CD4-positive, alpha-beta T cell treated with Interleukin-12 subunit alpha and Interleukin-12 subunit beta, for 1 hour (primary cell): ENCODE measurements at places on chromosomes 1 and 21.

DNA sequence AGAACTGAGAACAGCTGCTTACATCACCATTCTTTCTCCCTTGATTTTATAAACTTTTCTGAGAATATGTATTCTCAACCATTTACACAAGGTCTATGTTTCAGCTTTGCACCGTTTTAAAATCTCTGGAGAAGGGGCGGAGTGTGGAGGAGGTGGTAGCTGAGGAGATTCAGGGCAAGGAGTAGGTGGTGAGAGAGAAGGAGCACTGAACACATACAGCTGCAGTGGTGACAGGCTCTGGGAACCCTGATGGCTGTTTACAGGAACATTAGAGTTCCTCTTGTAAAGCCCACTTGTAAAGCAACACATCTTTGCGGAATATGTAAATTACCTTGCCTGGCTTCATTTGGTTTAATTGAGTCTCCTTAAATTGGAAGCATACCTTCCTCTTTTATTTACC, 89.7 kb downstream of the SMYD2 start:
- DNase-seq: no peak

- DNase-seq: no peak
These were observed 2.6 kb downstream of the PFDN2 start for GRCh38 chr1:161115132-161115711.

- no peak for DNase-seq
These were observed 7.9 kb upstream of the ERO1B start for GRCh38 chr1:236289492-236290131.

GRCh38 chr1:232629250-232630046, 485 bp downstream of the SIPA1L2 start:
- DNase-seq: no peak

DNA sequence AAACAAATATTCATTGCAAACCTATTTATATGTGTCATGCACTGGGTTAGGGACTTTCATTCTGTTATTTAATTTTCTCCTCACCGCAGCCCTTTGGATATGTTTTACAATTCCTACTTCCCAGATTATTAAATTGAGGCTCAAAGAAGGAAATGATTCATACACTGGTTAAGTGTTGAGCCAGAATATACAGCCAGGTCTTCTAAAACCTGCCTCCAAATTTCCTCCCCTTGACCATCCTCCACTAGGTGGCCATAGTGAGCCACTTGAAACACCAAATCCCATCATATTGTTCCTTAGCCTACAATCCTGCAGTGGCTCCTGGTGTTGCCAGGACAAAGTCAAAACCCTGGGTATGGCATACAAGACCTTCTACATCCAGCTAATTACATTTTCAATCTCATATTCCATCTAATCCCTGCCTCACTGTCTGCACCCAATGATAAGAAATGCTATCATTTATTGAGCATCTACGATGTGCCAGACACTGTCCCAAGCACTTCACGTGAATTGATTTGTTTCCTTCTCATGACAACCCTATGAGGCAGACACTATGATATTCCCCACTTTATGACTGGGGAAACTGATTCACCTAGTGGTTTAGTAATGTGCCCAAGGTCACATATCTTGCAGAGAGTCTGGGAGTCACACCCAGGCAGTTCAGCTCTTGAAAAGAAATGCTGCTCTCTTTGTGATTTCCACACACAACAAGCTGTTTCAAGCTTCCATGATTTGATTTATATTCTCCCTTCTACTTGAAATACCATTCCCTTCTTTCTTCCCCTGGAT, 23.6 kb upstream of the KIRREL1 start:
- no peak for DNase-seq

GRCh38 chr1:65281846-65282245, 27.5 kb upstream of the DNAJC6 start:
- no peak for DNase-seq

DNA sequence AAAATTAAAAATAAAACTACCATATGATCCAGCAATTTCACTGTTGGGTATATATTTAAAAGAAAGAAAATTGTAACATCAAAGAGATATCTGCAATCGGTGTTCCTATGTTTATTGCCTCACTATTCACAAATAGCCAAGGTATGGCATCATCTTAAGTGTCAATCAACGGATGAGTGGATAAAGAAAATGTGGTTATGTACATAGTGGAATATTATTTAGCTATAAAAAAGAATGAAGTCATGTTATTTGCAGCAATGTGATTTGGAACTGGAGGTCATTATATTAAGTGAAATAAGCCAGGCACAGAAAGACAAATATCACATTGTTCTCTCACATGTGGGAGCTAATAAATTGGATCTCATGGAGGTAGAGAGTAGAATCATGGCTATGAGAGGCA, 76.3 kb downstream of the RD3 start:
- DNase-seq: no peak

- no peak for DNase-seq
These were observed 97.3 kb downstream of the MAP3K21 start for GRCh38 chr1:233424779-233425178.

DNA sequence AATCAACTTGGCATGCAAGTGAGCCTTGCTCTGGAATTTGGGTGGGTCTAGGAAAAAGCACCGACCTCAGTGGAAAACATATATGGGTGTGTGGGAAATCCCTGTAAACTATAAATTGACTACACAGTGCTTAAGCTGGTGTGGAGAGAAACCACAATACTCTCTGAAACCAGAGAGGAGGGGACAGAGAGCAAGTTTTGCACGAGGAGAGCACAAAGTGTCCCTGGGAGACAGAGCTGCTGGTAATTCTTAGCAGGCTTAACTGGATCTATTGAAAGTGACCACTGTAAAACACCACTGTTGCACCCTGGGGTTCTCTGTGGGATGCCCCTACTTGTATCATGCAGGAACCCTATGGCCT, 12.8 kb downstream of the KCNJ15 start:
- DNase-seq: no peak

DNA sequence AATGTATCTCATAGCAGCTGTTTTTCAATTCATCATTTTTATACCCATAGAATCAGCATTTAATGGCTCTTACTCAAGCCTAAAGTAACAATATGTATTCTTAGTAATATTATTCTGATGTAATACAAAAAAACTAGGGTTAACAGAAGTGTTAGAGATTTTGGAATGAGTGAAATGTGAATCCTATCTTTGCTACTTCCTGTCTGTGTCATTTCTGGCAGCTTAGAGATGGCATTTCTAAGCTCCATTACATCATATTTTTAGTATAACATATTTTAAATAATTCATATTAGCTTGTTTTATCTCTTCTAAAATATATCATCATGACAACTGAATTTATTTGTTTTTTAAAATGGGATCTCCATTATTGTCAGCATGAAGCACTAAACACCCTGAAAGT, 90.2 kb downstream of the LRRC7 start:
- no peak for DNase-seq

GRCh38 chr1:73556270-73556669, 641.7 kb downstream of the LRRIQ3 start:
- no peak for DNase-seq

DNA sequence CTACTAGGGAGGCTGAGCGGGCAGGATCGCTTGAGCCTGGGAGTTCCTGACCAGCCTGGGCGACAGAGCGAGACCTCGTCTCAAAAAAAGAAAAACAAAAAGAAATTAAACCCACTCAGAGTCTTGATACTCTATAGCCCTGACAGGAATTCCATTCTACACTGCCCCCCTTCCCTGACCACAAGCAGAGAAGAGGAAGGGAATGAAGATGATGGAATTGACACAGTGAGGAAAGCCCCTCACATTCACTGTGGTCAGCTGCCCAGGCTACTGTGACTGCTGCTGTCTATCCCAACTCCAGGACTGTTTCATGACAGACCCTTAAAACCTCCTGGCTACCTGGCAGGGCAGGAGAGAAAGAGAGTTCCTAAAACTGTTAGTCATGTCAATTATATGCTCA, 12.1 kb downstream of the LIN9 start:
- no peak for DNase-seq

DNA sequence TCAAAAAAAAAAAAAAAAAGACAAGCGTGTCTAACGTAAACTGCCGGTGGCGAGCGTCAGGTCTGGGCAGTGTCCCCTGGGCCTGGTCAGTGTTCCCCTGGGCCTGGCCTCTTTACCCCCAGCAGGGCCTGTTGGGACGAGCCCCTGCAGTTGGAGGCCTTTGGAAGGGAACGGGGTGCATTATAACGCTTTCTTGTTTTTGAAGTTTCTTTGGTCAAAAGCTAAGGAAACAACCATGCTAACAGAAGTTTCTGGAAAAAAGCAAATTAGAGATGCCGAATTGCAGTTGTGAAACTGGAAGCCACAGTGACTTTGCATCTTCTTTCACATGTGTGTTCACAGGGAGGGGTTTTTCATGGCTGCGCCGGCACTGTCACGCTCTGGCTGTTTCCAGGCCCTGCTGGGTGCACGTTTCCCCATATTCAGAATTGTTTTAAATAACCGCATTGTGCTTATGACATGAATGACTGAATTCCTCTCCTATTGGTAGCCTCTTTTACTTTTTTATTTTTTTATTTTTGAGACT, 16.0 kb downstream of the RRP1 start:
- peak; percentile 17 for DNase-seq

DNA sequence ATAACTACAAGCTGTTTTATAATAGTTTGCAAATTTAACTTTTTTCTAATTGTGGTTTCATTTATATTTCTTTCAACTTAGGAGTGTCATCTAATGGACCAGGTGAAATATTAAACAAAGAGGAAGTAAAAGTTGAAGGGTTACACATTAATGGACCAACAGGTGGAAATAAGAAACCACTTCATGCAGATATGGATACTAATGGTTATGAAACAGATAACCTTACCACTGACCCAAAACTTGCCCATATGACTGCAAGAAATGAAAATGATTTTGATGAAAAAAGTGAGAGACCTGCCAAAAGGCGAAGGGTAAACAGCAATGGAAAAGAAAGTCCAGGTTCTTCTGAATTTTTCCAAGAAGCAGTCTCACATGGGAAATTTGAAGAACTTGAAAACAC, 59.7 kb downstream of the MIER1 start:
- no peak for DNase-seq

DNA sequence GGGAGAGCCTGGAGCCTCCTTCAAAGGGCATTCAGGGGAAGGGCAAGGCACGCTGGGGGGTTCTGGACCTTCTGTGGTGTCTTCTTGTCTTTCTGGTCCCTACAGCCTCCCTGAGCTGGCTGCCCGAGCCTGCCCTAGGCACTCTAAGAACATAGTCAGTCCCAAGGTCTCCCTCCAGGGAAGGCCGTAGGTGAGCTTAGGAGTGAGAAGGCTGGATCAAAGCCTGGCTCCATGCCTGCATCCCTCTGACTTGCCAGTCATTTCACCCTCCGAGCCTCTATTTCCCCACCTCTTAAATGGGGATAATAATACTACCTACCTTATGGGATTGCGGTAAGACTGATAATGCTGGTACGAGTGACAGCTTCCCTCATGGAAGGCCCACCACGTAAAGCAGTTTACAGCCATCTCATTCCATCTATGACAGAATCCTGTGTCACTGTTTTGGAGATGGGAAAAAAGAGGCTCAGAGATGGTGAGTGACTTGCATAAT, 20.8 kb downstream of the PTPRF start:
- DNase-seq: no peak

DNA sequence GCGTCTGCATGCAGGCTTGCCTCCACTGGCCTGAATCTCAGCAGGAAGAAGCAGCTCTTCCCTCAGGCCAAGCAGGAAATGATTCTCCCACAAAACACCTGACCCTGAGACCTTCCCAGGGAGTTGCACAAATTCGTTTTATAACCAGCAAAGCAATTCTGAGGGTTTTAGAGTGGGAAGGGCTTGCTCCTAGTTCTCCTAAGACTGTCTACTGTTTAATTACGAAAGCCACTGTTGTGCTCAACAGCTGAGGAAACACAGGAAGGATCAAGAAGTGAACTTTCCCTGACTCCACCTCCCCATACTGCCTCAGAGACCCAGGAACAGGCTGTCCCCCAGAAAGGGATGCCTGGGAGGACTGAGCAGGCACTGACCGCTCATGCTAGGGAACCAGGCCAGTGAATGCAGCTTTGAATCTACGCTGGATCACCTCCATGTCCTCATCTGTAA, 37.0 kb upstream of the PUM1 start:
- DNase-seq: no peak

DNA sequence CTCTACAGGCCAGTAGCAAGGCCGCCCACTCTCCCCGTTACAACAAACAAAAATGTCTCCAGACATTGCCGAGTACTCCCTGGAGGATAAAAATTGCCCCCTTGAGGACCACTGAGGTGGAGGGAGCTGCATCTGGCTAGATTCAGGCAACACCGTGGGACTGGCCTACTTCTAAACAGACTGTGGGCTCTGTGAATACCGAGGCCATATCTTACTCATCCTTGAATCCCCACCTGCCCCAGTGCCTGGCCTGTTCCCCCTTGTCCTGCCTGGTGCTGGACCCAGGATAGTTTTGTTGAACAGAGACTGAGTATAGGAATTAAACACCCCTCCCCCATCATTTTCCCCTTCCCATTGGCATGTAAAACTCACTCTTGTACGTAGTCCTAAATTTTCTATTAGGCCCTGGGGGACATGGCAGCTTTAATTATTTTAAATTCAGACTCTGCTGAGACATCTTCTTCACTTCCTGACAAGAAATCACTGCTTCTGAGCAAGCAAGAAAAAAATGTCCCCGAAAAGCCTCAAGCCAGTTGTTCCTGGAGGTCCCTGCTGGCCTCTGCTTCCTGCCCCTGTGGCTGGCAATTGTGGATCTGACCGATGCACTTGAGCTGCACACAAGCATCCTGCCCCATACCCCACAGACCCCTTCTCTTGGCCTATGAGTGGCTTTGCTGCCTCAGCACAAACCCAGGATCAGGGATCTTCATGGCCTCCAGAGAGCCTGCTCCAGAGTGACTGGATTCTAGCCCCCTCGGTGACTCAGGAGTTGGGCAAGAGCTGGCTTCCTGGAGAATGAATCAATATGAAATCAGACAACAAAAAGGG, 111.0 kb downstream of the ACTL8 start:
- DNase-seq: no peak

- DNase-seq: no peak
These were observed 53.8 kb downstream of the ABCA4 start for GRCh38 chr1:94067196-94067595.

- peak; percentile 29 for DNase-seq
These were observed 4.4 kb downstream of the CYB561D1 start for GRCh38 chr1:109498161-109498801.

GRCh38 chr21:25457411-25457810, 149.9 kb downstream of the MRPL39 start:
- peak; percentile 73 for DNase-seq

DNA sequence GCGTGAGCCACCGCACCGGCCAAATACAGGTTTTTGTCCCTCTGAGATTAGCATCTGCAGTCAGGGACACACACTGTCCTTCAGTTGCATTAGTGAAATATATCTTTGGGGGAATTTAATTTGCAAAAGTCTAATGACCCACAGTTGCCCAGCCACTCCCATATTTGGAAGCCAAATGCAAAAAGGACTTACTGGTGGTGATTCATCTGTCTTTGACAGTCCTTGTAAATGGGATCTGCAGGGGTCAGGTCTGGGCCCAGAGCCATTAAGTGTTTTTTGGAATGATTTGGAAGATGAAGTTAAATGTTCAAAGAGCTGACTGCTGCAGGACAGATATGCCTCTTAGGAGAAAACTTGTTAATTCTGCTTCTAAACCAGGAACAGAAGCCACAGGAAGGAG, 44.6 kb upstream of the DNASE2B start:
- no peak for DNase-seq
